NT2/D1 (cell line): ENCODE measurements at places on chromosomes 5 and 9.

DNA sequence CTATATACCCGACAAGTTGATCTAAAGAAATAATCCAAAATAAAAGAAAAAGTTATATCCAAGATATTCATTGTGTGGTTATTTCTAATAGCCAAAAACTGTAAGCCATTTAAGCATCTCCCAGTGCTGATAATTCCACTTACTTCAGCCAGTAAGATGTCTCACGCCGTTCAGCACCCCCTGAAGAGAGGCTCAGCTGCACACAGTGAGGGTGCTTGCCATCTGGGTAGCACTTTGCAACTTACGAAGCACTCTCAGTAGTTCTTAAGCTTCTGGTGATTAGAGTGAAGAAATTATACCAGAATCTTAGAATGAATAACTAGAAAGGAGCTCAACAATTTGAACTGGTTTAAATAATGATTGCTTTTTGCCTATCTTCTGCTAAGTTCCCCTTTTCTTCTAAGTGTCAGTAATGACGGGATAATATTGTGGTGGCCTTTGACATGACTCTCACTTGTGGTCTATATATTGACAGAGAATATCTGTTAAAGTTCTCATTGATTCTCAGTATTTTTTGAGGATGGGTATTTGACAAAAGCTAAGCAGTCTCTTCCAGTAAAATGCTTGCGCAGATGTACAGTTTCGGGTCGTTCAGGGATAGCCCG lies 26.2 kb upstream of the LTC4S start:
- DNase-seq = no peak

DNA sequence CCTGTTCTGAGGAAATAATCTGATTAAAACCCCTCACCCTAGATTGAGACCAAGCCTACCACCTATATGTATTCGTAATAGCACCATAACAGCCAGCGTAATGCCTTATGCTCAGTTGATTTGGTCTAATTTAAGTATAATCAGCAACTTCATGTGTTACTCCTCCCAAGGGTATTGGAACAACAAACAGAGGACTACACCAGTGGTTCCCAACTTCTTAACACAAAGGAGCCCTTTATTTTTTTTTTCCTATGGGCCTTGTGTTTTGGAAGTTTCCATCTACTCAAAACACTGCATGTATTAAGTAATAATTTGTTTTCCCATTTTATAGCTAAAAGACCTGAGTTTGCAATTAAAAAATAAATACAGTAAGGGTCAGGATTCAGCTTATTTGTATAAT lies 140.7 kb downstream of the ADAMTSL1 start:
- no peak for DNase-seq

DNA sequence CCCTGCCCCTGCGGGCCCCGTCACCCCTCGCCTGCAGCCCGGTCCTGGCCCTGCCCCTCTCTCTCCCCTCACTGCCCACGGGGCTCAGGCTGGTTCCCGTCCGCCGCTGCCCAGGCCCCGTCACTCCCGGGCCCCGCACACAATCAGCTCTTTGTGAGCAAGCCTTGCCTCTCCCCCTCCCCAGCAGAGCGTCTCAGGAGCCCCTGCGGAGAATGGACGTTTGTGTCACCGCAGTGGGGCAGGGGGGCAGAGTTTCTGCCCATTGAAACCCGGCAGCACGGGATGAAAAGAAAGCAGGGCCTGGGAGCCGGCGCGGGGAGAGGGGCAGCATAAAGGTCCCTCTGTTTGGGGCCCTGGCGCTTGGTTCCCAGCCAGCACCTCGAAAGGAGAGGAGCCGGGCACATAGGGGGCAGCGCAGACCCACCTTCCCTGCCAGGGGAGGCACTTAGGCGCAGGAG lies 13.5 kb upstream of the NUP214 start:
- DNase-seq = no peak

DNA sequence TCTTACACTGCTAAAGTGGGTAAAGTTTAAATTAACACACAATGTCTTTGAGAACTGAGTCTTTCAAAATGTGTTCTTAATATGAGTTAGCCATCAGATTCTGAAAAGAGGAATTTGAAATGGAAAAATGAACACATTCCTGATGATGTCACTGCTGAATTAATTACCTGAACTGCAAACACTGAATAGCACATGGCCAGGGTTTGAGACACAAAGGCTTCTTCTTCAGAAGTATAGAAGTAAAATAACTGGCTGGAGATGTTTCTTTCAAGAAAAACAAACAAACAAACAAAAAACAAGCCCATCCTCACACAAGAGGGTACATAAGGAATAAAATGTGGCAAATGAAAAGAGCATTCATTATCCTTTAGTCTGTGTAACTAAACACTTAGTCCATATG lies 7.1 kb downstream of the GLIS3 start:
- DNase-seq = no peak

GRCh38 chr9:136511670-136512592 lies 29.1 kb upstream of the SEC16A start:
- DNase-seq = no peak

GRCh38 chr9:130694205-130694604 lies 625 bp downstream of the EXOSC2 start:
- no peak for DNase-seq

DNA sequence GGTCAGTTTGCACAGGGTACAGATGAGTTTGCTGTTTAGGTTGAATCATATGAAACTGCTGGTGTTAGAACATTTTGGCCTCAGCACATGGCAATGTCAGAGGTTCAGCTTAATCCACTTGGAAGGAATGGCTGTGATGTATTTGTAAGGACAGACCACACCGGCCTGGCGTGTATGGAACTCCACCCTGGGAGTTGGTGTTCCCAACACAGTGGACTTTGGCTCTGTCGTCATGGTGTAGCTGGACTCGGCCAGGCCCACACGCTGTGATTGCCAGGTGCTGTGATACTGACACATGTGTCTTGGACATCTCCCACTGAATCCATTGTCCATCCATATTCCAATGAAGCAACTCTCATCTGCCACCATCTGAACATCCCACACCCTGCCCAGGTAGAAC lies 90.3 kb downstream of the ZNF618 start:
- no peak for DNase-seq

DNA sequence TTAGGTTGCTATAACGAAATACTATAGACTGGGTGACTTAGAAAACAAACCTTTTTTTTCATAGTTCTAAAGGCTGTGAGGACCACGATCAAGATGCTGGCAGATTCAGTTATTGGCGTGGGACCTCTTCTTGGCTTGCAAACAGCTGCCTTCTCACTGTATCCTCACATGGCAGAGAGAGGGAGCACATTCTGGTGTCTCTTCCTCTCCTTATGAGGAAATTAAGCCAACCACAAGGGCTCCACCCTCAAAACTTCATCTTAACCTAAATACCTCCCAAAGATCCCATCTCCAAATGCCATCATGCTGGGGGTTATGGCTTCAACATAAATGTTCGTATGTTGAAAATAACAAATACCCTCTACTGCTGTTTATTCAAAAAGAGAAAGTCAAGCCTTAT lies 197.1 kb downstream of the CEMIP2 start:
- DNase-seq = no peak

GRCh38 chr9:117104716-117105495 lies 310.0 kb downstream of the ASTN2 start:
- DNase-seq = no peak

DNA sequence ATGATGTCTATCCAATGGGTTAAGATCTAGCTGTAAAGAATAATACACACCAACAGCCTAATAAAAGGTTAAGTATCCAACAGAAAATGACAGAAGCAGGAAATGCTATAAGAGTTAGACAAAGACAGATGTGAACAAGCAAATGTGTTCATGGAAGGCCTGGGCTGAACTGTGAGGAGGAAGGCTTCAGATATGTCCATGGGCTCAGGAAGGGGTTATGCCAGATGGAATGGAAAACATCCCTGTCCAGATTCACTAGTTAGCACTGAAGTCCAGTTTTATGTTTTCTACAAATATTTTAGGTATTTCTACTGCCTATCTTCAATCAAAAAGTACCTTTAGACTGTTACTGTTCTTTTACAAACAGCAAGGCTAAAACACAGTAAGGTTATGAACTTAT lies 27.1 kb downstream of the ERAP1 start:
- no peak for DNase-seq

DNA sequence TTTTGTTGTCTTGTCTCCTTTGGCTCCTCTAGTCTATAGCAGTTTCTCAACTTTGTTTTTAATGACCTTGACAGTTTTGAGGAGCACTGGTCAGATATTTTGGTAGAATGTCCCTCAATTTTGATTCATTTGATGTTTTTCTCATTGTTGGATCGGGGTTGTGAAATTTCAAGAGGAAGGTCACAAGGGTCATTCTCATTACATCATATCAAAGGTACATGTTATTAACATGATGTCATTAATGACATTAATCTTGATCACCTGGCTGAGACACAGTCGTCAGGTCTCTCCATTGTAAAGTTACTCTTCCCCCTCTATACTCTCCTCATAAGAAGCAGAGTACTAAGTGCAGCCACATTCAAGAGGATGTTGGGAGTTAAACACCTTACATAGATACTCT lies 7.2 kb downstream of the ISOC1 start:
- no peak for DNase-seq

DNA sequence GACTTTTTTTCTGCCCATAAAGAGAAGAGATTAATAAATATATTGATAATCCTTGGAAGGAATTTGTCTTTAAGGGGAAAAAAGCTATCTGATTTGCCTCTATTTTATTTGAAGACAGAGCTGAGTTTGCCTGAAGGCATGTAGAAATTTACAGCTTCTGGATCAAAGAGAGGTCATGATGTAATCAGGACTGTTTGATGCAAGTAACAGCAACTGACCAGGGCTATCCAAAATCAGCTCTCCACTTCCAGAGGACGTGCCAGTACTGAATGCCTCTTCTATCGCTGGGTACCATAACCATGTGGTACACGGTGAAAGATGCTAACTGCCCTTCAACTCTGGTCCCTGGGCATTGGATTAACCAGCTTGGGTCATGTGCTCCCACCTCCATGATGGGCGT lies 90.6 kb downstream of the ZFAND5 start:
- no peak for DNase-seq

DNA sequence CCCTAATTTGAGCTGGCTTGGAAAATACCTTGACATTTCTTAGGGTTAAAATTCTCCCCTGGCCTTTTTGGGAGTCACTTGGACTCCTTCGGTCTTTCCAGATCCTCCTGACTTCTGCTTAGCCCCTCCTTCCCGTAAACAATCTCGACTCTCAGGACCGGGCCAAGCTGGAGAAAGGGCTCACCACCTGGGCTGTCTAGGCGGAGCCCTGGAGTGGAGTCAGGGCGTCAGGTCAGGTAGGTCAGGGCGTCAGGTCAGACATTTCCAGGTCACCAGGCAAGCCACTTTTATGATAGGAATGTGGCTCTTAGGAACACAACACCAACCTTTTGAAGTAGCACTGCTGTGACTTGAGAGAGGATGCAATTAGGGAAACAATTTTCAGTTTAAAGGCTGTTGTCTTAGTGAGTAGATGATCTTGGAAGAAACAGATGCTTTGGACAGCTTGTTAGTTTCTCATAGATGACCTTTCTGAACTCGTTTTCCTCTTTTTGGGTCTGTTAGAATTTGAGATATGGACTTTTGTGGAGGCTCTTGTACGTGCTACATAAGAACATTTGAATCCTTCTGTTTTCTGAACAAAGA lies 12.8 kb downstream of the OSTF1 start:
- no peak for DNase-seq

- no peak for DNase-seq
Measured at GRCh38 chr5:133340002-133340755, 272.2 kb downstream of the FSTL4 start.

- DNase-seq = peak; percentile 57
Measured at GRCh38 chr9:17082343-17083064, 52.3 kb upstream of the CNTLN start.

DNA sequence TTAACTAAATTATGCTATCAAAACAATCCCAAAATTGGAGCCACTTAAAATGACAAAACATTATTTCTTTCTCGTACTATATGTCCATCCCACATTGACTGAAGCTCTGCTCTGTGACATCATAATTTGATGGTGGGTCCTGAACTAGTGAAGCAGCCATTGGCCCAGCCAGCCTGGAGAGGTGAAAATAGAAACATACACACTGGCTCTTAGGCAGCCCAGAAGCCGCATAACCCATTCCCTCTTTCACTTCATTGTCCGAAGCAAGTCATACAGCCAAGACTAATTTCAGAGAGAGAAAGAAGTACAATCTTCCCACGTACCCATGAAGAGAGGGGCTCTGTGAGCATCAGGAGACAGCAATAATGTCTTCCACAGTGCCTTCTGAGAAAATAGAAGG lies 342.5 kb downstream of the NFIB start:
- DNase-seq = no peak

- DNase-seq = no peak
Measured at GRCh38 chr9:90017679-90018078, 412.9 kb downstream of the GADD45G start.

- no peak for DNase-seq
Measured at GRCh38 chr5:8134609-8135008, 265.7 kb downstream of the MTRR start.

DNA sequence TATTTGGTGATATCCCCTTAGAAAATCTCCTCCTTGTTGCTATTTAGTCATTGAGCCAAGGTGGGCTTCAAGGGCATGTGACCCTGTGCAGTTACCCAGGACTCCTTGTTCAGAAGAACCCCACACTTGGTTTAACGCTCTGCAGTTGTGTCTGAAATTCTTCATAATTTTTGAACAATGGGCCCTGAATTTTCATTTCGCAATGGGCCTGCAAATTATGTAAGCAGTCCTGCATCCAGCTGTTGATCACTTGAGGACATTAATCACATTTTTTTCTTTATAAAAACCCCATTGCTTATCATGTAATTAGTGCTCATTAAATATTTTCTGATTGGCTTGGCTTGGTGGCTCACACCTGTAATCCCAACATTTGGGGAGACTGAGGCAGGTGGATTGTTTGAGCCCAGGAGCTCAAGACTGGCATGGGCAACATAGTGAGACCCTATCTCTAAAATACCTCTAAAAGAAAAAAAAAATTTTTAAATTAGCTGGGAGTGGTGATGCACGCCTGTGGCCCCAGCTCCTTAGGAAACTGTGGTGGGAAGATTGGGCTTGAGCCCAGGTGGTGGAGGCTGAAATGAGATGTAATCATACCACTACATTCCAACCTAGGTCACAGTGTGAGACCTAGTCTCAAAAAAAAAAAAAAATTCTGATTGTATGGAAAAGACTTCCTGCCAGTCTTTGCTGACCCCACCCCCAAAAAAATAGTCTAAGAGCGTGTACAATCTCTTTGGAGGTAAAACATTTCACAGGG lies 194.2 kb upstream of the HAPLN1 start:
- DNase-seq = no peak

GRCh38 chr5:170619869-170620268 lies 116.0 kb downstream of the KCNIP1 start:
- DNase-seq = no peak

- no peak for DNase-seq
Measured at GRCh38 chr5:174355208-174355612, 309.7 kb downstream of the NSG2 start.

- DNase-seq = peak; percentile 55
Measured at GRCh38 chr9:5326893-5327548, 12.7 kb downstream of the RLN1 start.

DNA sequence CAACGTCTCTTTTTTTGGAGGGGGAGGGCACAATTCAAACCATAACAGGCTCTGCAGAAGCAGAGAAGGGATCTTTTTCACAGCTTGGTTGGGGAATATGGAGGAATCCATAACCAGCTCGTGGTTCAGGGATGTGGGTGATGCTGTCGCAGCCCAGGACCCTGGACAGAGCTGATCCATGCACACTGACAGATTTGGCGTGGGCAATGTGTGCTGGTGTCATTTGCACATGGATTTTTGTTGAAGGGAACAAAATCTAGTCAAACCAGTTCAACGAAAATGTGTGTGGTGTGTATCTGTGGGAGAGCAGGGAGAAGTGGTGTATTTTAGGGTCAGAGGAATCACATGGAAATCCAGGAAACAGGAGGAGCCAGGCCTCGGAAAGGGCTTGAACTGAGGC lies 4.2 kb downstream of the DOCK2 start:
- DNase-seq = no peak
